H1 (cell line): ENCODE measurements at places on chromosomes 6 and 20.

- no peak for DNase-seq
These were observed 9.9 kb downstream of the MAP3K4 start for GRCh38 chr6:161001421-161001820.

DNA sequence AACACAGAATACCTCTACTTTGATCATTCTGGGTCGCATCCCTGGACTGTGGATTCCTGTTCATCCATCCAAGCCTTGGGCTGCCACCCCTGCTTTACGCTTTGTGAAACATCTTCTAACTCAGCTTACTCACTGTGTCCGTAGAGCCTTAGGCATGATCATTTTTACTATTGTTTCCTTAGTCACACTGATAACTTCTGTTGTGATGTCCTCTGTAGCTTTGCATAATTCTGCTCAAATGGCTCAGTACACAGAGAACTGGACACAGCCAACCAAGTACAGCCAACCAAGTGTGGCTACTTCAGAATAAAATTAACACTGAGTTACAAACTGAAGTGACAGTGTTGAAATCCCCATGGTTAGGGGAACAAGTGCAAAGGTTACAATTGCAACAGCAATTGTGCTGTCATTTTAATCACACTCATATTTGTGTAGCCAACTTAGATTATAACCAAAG is 8.6 kb upstream of the FKBP1A start:
- DNase-seq: no peak

- no peak for DNase-seq
These were observed 486.8 kb upstream of the IRAK1BP1 start for GRCh38 chr6:78380541-78380940.

DNA sequence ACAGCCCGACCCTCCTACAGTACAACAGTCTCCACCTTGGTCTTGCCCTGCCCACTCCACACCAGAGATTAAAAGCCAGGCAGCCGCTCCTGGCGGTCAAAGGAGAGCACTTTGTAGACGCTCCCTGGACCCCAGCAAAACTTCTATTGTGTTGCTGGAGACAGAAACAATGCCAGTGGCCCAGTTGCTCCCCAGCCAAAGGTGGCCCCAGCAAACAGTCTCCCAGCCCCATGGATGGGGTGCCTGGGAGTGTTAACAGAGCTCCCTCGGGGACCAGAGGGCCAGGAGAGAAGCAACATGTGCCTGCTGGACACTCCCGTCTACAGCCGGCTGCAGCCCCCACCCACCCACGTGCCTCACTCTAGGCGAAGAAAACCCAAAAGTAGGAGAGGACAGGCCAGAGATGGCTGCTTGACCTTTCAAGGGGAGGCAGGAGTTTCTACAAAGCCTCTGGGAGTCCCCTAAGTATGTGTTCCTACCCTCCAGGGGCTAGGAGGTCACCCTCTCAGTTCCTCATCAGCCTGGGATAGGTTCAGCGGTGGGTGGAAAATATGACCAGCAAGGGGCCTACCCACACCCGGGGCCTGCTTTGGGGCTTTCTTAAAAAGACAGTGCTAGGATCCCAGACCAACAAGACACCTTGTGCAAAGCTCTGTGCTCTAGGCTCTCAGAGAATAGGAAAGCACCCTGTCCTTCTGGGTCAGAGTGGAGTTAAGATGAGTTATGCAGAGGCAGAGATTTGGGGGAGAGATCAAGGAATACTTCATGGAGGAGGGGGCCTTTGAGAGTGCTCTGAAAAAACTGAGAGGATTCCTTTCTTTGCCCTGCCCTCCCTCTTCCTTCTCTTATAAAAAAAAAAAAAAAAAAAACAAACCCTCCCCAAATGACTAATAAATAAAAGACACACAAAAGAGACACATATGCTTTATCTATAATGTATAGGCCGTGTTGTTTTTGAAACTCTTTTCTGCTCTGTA is 19.0 kb upstream of the PREX1 start:
- peak; percentile 72 for DNase-seq

- no peak for DNase-seq
These were observed 8.8 kb upstream of the PIM1 start for GRCh38 chr6:37160922-37161778.

- no peak for DNase-seq
These were observed 40.9 kb downstream of the PDYN start for GRCh38 chr20:1952737-1953530.

DNA sequence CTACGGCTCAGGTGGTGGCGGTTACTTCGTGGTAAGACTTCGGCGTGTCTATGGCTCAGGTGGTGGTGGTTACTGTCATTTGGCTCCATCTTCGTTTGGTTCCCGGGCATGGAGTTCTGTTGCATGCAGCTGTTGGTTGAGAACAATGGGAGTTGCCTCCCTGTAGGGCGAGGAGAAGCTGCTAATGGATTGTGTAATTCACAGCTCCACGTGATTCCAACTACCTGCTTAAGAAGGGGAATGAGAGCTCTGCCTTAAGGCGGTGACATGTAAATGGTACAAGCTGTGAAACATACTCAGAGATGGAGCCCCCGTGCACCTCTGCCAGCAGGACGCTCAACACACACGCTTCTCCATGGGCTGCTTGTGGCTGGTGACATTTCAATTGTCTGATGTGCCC is 12.4 kb upstream of the DACT2 start:
- DNase-seq: peak; percentile 29

- DNase-seq: no peak
These were observed 154.2 kb downstream of the ALDH8A1 start for GRCh38 chr6:134795691-134796090.

- DNase-seq: peak; percentile 69
These were observed 33.4 kb upstream of the SLC22A1 start for GRCh38 chr6:160088069-160088783.

GRCh38 chr6:158765499-158766068 is 53.6 kb downstream of the EZR start:
- DNase-seq: no peak

- no peak for DNase-seq
These were observed 194.8 kb downstream of the CDKAL1 start for GRCh38 chr6:20729086-20729485.

DNA sequence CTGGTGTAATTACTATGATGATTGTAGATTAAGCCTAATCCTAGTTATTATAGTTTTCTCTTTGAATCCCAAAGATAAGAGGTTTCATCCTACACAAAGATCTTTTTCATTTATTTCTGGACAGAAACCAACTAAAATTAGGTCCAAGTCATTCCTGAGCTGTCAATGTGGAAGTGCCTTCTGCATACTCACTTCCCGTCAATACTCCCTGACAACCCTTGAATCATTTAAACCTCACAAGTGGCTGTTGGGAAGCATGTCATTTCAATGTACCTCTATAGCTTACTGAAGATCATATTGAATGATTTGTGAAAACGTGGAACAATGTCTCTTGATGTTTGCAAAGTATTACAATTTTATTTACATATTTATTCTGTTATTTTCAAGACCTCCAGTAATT is 274.1 kb downstream of the HACE1 start:
- DNase-seq: no peak

DNA sequence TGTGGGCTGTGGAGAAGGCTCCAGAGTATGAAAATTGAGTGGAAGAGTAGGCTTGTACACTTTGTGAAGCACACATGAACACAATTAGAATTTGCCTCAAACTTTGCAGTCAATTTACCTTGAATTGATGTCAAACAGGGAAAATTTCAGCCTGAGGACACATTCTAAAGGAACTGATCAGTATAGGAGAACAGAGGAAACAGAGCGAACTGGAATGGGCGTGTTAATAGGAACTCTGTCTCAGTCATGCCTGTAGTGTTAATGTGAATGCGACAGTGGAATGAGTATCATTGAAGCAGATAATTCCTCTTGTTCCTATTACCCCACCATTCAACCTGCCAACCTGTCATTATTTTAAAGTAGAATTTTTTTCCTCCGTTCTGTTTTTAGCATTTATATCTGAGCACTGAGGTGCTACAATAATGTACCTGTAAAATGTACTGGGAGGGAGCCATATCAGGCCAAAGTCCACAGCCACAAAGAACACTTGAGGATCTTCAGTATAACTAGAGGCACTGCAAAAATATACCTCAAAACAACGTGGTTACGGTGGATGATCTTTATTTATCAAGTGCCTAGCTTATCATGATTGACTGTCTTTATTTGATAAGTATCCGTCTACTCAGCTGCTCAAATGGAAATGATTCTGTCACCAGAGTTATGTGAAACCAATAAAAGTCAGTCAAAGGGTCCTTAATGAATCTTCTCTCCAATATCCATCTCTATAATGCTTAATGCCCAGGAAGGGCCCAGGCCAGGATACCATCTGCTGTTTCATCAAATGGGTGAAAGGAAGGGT is 125.3 kb upstream of the STMND1 start:
- DNase-seq: no peak

DNA sequence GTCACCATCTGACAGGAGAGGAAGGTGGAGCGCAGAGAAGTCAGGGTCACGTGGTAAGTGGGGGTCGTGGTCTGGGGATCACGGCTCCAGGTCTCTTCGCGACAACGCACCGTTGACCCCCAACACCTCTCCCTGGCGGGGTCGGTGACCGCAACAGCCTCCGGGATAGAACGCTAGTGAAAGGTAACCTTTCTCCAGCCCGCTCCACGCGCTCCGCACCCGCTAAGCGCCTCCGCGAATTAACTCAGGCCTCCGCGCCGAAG is 600 bp upstream of the SYNJ2 start:
- DNase-seq: no peak

GRCh38 chr20:39893003-39893685 is 795.9 kb downstream of the MAFB start:
- DNase-seq: no peak

DNA sequence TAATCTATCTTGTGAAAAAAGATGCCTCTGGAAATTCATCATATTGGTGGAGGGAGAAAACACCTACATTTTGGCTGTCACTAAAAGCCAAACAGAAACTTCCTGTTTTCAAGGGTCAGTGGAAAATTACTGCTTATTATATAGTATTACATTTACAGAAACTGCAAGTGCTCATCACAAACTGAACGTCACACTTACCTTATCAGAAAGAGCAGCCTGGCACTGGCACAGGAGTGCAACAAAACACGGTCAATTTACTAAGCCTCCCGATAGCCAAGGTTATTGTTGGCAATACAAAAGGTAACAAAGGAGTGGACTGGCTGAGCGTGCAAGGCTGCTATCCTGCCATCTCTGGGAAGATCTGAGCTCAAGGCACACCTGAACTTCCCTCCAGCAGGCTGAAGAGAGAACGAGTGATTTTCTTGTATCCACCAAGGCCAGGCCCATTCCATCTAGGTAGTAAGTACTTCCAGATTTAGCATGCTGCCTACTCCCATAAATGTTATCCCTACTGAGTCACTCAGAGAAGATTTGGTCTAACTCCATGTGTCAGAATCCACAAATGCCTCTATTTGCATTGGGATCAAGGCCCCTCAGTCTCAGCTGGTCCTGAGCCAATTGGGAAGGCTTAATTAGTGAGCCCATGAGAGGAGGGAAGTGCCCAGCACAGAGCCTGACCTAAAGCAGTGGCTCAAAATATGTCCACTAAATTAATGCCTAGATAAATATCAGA is 399.8 kb downstream of the BTBD9 start:
- DNase-seq: no peak

DNA sequence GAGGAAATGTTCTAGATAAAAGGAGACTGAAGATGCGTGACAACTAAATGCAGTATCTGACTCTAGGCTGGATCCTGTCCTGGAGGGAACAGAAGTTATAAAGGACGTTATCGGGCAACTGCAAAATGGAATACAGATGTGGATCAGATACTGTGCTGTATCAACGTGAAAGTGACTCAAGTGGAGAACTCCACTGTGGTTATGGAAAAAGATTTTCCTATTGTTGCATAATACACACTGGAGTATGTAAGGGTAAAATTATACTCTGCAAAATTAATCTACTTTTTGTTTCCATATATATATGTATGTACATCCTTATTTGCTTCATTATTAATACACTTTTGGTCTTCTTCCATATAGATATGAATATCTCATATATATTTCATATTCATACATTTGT is 654.0 kb downstream of the QKI start:
- no peak for DNase-seq

DNA sequence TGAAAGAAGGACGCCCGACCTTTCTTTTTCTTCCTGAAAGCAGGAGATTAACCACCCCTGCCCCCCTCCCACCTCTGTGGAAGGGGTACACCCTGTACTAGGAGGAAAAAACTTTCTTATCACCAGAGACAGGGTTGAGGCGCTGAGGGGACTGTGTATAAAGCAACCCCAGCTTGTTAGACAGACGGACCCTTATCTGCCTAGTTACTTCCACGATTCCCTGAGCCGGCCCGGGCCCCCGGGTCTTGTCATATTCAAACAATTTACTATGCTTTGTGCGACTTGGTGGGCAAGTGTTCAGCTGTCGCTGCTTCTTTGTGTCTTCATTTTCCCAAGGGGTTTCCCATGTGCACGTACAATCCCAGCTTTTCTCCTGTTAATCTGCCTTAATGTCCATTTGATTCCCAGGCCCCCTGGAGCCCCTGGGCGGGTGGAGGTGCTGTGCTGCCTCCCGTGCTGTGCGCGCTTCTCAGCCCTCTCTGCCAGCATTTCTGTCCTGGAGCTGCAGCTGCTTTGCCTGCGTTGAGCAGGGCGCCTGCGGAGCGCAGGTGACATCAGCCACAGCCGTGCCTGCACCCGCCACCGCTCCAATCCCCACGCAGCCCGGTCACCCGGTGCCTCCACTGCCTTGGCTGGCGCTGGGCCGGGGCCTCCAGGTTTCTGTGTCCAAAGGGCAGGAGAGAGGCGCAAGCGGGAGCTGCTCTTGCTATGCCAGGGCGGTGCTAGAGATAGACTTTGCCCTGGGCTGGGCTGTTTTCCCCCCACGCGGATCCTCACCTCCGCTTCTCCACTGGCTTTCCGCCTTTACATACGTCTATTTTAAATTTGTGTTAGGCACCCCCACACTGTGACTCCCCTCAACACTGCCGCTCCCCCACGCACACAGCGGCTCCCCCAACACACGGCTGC is 96.2 kb downstream of the TTLL2 start:
- peak; percentile 46 for DNase-seq

DNA sequence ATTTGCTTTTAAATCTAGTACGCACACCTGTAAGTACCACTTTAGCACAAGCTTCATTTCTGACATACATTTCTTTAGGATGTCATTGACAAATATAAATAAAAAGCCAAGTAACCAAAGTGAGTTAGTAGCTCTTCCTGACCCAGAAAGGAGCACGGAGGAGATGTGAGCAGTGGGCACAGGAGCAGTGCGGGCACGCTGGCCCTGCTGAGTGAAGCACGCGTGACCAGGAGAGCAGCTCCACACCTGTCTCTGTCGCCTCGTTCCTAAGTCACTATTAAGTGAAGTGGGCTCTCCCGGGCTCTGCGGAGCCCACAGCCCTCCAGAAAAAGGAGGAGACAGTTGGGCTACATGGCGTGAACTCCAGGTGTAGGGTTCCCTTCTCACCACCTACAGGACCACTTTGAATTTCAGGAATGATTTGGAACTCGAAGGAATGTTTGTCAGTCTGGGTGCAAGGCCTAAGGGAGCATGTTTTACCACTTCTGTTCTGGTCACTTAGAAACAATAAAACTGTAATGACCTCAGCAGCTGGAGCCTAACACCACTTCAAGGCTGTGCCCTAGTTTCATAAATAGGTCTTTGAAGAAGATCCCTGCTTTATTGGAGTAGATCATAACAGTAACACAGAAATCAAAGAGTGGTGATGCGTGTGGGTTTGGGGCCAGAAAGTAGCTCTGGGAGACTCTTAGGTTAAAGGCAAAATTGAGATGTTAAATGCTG is 95.9 kb downstream of the FAM120B start:
- DNase-seq: no peak
